Right forelimb (tissue), 1 donor: ENCODE measurements at places on chromosomes 2 and 18.
A peak's percentile ranks its signal among the peaks of the same experiment; 100 is the strongest.

DNA sequence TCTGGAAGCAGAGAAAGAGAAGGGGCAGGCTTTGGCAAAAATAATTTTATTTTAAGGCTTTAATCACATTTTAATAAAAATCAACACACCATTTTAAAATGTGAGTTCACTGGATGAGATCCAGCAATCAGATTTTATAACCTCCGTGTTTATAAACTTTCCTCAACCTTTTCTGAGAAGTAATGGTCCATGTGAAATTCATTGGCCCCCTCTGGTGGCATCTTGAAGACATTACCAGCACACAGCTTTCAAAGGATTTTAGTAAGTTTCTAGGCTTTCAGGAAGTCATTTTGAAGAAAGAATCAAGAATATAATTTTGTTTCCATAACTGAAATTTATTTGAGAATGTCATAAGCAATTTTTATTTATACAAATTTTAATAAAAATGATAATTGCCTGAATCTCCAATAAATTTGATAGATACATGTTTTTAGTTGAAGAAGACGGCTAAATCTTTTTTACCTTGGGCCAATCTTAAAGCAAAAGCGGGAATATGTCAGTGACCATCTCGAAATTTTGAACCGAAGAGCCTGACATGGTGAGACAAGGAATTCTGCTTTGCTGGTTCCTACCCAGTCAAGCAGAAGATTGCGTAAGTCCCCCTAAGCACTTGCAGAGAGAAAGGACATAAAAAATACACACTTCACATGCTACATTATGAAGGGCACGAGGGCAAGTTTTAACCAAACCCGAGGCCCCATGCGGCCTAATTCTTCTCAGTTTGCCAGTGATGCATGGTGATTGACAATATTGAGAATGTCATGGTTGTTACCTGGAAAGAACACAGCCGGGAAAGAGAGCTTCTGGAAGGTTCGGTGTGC lies 128.4 kb upstream of the CBLN2 start:
- DNase-seq = no peak

DNA sequence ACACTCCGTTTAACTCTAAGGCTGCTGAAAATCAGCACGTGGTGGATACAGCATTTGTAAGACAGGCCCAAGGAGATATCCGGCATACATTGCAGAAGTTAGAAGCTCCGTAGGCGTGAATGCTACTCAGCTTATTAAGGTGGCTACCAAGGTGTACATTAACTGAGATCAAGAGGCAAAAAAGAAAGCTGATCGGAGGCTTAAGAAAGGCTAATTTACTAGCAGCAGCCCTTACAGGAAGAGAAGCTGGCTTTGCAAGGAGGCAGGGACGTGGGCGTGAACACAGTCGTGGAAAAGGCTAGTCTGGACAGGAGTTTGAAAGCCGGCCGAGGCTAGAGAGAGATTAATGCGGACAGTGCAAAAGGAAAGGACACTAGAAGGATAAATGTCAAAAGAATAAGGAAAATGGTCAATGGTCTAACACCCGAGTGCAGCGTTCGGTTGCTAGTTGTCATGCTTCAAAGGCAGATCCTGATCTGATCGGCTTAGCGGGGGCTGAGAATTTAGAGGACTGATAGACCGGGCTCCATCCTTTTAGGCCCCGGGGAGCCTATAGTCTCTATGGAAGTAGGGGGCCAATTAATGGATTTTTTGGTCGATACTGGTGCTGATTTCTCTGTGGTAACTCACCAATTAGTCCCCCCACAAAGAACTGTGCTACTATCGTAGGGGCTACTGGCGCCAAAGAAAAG lies 45.6 kb upstream of the SELENOI start:
- DNase-seq = peak; percentile 55

GRCh38 chr2:165563468-165564225 lies 94.1 kb downstream of the CSRNP3 start:
- no peak for DNase-seq

GRCh38 chr2:160298960-160299359 lies 98.9 kb upstream of the ITGB6 start:
- DNase-seq = no peak

DNA sequence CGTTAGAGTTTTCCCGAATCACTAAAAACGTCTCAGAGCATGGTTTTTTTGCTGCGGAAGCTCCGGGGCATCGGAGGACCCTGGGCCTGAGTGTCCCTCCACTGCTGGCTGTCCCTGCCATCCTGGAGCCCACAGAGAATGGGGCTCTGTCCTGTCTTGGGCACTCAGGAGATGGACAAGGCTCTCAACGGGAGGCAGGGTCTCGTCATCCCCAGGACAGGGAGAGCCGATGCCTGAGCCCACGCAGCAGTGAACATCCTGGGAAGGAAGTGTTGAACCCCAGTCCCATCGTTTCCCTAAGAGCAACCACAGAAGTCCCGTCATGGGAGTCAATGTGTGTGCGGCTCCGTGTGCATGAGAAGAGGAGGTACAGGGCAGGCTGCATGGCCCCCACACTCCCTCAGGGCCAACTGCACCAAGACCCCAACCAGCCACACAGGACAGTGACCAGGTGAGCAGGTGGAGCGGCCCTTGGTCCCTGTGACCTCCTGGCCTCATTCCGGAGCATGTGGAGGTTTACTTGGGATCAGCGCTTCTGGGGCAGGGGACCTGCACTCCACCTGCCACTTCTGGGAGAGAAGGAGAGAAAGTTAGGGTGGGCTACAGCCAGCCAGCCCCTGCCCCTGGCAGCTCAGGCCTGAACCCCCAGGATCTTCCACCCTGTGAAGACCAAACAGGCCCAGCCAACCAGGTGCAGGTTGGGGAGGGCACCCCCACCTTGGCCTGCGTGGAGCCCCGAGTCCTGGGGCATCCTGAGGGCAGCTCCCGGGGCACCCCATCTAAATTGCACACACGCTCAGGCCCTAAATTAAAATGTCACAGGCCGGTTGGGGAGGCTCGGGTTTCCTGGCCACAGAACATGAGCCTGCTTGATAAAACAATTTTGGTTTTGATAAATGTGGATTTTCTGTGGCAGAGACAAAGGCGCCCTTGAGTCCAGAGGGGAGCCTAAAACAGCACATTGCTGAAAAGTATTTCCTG lies 3.1 kb upstream of the SNED1 start:
- DNase-seq = no peak

DNA sequence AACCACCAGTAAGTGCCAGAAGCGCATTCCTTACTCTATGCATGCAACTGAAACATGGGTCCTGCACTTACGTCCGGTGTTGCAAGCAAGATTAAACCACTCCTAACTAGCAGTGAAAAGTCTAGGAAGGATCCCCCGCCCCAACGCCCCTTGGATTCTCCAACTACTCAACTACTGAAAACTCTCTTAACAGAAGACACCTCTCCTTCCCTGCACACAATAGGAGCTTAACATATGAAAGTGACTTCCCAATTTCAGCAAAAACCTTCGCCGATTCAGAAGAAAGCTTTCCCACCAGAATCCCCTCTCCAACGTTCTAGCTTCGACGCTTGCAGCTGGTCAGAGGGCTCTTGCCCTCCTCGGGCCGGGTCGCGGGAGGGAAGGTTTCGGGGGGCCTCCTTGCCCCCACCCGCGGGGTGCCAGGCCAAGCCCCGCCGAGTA lies 578 bp downstream of the IWS1 start:
- DNase-seq = peak; percentile 50

DNA sequence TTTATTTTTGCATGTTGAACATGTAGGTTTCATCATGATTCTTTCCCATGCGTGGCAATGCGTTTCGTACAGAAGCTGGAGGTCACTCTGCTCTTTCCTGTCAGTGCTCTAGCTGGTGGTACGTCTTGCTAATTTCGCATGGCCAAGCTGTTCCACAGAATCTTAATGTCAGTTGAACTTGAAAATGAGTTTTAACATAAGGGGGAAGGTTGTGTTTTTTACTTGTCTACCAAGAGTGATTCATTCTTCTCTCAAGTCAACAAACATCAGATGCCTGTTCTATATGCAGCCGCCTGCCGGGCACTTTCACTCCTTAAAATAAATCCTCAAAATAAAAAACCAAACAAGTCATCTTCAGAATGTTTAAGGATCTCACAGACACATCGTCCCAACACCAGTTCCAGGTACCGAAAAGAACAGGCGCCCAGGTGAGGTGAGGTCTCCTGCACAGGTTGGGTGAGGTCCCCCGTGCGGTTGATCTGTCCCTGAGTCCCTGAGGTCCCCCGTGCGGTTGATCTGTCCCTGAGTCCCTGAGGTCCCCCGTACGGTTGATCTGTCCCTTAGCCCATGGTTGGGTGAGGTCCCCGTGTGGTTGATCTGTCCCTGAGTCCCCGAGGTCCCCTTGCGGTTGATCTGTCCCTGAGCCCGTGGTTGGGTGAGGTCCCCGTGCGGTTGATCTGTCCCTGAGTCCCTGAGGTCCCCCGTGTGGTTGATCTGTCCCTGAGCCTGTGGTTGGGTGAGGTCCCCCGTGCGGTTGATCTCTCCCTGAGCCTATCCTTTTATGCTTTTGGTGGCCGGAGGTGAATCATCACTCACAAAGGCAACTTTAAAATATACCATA lies 57.0 kb upstream of the KCNG2 start:
- no peak for DNase-seq

GRCh38 chr2:109349503-109350465 lies 220.8 kb downstream of the SH3RF3 start:
- DNase-seq = no peak

DNA sequence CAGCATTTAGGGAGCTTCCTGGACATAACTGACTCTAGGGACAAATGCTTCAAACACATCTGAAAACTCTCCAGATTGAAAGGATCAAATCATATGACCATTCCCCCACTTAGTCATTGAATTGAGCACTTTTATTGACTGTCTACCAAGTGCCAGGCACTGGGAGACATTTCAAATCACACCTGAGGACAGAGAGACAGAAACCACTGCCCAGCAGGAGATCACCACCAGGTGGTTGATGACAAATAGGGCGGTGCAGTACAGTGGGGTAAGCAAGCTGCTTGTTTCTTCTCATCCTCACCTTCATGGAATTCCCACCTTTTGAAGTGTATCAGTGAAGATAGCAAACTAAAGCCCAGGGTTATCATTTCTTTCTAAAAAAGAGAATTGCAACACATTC lies 19.0 kb upstream of the CXCR4 start:
- DNase-seq = no peak

GRCh38 chr2:103437161-103437560 lies 675.3 kb downstream of the TMEM182 start:
- DNase-seq = no peak

DNA sequence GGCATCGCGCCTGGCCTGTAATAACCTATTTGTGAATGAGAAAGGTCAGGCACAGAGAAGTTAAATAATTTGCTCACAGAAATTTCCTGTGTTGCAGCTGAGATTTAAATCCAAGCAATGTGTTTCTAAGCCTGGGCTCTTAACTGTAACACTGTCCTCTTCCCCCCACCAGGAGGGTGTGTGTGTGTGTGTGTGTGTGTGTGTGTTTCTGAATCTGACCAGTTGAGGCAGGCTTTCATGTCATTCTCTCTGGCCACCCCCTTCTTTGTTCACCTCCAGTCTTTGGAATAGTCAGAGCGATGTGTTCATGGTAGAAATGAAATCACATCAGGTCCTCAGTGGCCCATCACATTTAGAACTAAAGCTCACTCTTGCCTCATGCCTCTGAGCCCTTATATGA lies 81.2 kb downstream of the NEDD4L start:
- DNase-seq = no peak

GRCh38 chr2:112140899-112141625 lies 2.9 kb downstream of the FBLN7 start:
- no peak for DNase-seq

GRCh38 chr18:35477974-35478373 lies 19.8 kb downstream of the INO80C start:
- DNase-seq = no peak

- no peak for DNase-seq
Measured at GRCh38 chr2:144439993-144440392, 79.9 kb downstream of the ZEB2 start.

DNA sequence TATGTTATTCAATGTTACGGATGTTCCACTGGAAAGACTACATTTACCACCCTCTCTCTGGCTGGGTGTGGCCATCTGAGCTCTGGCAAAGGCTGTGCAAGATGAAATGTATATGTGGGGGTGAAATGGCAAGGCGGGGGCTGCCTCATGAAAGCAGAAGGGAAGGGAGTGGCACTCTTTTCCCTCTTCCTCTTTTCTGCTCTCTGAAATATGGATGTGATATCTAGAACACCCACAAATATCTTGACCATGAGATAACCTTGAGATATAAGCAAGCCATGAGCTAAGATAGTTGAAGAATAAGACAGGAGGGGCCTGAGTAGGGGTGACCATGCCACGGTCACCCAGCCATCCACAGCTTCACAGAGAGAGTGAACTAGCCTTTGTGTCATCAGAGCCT lies 367.8 kb upstream of the ID2 start:
- no peak for DNase-seq

- no peak for DNase-seq
Measured at GRCh38 chr2:186575302-186575701, 14.6 kb upstream of the ITGAV start.

DNA sequence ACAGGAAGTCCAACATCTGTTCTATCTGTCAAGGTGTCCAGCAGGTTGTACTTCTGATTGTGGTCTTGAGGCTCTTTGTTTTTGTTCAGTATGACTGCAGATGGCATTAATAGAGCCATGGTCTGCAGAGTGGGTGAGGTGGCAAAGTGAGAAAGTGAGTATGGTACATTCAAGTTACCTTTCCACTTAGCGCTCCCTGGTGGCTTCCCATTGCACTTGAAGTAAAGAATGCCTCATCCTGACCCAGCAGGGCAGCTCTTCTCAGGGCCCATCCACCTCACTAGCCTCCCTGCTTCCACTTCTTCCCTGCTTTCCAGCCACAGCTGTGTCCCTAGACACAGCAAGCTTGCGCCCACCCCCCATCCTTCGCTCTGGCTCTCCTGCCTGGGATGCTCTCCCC lies 148.0 kb upstream of the ALPP start:
- no peak for DNase-seq

DNA sequence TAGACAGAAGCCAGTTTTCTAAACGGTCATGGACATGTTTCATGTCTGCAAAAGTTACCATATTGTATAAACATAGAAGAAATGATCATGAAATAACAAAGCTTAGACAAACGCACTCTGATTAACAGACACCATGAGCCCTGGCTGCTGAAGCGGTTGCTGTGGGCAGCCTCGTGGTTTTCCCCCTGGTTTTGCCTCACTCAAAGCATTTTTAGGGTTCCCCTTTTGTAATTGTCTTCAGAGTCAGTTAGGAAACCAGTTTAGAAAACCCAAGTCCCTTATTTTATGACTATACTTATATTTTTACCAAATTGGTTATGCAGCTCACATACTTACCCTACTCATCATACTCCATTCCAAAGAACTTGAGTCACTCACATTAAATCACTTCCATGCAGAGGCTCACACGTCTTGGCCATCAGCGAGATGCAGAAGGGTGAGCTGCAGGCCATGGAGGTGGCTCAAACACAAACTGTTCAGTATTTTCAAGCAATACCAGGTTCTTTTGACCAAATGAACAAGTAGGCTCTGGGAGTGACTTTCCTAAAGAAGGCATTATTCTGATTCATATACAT lies 105.6 kb upstream of the SALL3 start:
- DNase-seq = peak; percentile 12

DNA sequence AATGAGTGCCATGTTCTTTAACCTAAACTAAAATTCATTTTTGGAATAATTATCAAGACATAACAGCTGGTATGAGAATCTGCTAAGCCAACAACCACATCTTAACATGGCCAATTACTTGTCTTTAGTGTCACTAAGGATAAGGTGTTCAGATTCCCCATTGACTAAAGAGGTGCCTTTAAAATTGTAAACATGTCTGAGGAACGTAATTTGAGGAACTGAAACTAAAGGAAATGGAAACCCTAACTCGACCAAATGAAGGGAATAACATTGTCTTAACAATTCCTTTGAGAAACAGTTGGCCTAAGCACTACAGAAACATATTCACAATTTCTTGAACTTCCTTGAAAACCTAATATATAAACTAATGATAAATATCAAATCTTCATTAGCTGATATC lies 355.4 kb upstream of the GULP1 start:
- no peak for DNase-seq

- no peak for DNase-seq
Measured at GRCh38 chr2:47504174-47504810, 101.3 kb downstream of the MSH2 start.
